ENCODE measurements at places on chromosomes 12 and 14.

- DNase-seq = no peak
Observed at GRCh38 chr12:50387972-50388478, 8.4 kb downstream of the FAM186A start.

DNA sequence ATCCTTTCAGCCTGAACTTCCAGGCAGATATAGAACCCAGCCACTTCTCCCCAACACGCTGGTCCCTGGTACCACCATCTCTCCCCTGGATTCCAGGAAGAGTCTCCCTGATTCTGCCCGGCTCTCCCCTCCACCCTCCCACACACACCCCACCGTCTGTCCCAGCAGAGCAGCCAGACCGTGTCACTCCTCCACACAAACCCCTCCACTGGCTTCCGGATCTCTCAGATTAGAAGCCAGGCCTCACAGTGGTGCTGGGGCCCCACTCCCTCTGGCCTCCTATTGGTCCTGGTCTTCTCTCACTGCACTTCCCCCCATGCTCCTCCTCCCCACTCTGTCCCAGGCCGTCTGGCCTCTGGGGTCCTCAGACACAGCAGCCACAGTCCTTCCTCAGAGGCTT lies 52.4 kb upstream of the CDKN3 start:
- DNase-seq = no peak

DNA sequence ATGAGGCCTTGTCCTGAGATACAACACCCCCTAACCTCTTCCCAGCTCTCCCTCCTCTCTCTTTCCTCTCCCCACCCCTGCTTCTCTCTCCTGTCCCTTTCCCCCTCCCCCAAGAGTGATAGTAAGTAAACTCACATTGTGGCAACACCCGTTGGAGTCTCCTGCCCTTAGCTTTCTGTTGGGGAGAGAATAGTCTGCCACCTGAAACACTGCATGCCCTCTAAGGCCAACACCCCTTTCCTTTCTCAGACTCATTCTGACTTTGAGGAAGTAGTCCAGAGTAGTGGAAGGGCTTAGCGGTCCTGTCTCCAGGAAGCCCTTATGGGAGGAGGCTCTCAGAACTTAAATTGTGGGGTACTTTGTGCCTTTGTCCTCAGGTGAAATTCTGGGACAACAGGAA lies 95.2 kb downstream of the PRKCH start:
- DNase-seq = no peak

DNA sequence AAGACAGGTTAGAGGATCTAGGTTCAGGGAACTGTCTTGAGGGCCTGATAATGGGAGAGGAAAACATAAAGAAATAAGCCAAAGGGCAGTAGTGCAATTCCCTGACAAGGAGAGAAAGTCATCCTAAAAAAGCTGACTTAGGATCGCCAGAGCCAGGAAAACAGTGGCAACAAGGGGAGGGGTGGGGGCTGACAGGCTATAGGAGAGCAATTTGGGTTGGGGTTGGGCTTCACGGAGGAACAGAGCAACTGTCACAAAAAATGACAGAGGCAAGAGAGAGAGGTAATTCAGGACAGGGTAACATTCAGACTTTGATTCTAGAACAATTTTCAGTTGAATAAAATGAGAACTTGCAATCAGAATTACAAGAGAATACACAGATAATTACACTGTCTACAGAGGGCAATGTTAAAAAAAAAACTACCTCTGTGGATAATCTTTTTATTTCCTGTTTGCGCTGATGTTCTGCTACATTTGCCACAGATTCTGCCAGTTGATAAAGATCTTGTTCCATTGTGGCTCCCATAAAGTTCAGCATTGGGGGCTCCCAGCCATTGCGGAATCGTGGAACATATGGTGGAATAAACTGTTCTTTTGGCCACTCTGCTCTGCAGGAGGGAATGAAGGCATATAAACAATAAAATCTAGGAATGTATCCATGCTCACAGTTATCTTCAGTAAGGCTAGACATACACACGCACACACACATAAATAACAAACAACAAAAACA lies 138.6 kb downstream of the EPS8 start:
- DNase-seq = no peak

DNA sequence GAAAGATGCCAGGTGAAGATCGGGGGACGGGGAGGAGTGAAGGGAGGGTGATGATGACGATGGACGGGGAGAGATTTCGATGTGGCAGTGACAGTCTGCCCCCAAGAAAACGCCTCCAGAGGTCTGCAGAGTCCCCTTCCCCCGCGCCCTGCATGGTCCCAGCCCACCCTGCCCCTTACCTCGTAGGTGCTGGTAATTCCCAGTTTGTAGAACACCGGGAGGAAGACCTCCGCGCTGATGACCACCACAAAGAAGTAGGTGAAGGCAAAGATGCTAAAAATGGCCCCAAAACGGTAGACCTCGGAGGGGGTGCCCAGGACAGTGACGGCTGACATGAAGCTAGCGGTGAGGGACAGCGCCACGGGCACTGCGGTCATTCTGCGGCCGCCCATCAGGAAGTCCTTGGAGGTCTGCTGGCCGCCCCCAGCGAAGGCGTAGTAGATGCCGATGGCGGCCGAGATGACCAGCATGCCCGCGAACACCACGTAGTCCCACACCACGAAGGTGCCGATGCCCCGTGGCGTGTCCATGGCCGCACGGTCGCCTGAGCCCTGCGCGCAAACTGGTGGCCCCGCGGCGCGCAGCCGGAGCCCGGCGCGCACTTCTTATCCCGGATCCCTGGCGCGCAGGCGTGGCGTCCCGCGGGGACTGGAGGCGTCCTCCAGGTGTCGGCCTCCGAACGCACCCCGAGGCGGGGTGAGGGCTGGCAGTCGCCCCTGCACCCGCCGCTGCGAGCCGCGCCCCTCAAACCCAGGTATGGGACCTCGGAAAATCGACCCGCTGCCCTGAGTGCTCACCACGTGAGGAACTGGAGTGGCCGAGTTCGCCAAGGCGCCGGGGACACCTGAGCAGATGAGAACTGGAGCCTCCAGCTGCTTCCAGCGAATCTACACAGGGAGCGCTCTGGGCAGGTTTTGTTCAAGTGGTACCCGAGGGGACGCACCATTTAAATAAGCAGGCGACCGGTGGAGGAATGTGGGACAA lies at the start of gene SLC5A8:
SLC5A8 (minus strand) TSS at position 920 of the 984 bp plus-strand sequence; CDS start at position 530, 390 bp downstream.
- no peak for DNase-seq

GRCh38 chr12:128307791-128308190 lies 40.8 kb downstream of the TMEM132C start:
- no peak for DNase-seq

GRCh38 chr14:37746140-37746832 lies 150.9 kb downstream of the TTC6 start:
- no peak for DNase-seq

DNA sequence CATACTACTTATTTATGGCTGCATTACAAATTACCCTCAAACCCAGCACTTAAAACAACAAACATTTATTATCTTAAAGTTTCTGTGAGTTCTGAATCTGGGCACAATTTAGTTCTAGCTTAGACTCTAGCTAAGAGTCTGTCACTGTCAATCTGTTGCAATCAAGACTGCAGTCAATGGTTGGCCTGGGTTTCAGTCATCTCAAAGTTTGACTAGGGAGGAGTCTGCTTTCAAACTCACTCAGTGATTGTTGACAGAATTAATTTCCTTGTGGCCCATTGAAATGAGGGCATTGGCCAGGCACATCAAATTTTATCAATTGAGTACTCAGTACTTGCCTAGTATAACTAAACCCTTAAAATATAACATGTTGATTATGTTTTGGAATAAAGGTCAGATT lies 51.6 kb downstream of the ARID2 start:
- no peak for DNase-seq

DNA sequence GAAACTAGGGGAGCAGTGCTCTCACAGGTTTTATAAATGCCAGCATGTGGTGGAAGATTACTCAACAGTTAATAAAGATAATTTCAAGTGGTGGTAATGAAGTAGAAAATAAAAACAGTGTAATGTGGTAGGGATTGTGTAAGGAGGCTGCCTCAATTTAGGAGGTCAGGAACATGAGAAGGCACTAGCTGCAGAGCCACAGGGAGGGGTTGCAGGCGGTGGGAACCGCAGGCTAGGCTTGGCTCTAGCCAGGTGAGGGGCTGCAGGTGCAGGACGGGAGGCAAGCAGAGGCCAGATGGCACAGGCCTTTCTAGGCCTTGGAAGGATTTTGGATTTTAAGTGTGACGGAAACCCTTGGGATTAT lies 768 bp downstream of the METTL25 start:
- peak; percentile 11 for DNase-seq

DNA sequence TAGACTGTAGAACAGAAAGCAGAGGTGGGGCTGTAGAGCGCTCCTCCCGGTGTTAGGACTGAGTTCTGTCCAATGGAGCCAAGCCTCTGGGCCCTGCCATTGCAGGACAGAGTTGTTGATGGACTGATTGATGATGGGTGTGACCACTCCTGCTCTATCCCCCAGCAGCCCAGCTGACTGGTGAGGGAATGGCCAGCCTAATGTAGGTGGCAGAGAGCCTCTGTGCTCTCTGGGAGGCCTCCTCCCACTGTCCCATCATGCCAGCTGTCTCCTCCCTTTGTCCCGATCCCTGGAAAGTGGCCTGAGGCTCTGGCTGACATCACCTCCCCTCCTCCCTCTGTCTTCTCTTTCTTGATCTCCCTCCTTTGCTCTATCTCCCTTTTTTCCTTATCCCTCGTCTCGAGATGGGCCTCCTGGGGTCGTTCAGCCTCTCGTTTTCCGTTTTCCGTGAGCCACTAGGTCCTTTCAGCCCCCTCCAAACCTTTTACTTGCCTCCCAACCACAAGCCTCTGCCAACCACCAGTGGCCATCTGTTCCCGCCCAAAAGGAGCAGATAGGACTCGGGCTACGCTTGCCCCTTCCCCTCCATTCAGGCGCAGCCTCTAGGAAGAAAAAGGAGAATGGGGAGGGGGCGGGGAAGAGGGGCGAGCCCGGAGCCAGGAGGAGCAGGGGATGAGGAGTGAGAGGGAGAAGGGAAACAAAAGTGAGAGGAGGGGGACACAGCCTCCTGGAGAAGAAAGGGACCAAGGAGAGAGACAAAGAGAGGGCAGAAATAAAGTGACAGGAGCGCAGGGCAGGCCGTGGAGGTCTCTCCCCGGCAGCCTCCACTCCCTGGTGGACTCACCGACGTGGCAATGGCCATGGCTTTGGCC lies 572 bp downstream of the EFS start:
- DNase-seq = no peak

DNA sequence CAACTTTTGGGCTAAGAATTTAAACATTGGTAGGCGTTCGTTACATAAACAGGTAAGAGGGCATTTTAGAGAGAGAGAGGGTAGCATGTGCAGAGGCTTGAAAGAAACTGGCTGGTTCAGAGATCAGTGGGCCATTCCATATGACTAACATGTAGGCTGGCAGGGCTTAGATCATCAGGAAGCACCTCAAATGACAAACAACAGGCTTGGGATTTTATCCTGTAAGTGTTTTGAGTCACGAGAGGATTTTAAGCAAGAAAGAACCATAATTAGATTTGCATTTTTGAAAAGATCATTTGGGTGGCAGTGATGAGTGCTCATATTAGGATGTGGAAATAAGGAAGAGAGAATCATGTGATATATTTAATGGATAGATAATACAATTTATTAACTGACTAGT lies 8.7 kb upstream of the PLEKHA5 start:
- no peak for DNase-seq

DNA sequence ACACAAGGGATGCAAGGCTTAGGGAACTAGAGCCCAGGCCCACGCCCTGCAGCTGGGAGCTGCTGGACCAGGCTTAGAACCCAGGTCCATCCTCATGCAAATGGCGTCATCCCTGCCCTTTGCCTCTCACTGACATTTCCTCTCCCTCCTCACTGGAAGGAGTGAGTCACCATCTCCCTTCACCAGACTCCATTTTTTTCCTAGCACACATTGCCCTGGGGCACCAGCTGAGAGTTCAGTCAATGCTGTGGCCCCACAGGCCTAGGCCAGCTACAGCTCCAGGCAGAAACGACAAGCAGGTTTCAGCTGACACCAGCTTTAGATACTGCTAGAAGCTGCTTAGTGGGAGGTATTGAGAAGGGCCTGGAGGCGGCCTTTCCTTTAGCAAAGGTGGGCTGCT lies 98.9 kb downstream of the RIMBP2 start:
- no peak for DNase-seq

DNA sequence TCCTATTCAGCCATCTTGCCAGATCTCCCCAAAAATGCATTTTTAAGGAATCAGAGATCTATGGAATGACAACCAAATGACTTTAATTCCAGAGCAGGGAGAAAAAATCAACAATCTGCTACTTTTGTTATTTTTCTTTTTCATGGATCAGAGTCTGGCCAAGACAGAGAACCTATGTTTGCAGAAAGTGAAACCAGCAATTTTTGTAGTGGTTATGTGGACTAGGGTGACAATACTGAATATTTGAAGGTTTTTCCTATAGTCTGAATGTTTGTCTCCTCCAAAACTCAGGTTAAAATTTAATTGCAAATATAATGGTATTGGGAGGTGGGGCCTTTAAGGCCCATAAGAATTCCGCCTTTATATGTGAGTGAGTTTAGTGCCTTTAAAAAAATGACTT lies 30.9 kb downstream of the KLRK1 start:
- no peak for DNase-seq

GRCh38 chr14:23572836-23573235 lies 5.2 kb upstream of the AP1G2 start:
- DNase-seq = no peak

DNA sequence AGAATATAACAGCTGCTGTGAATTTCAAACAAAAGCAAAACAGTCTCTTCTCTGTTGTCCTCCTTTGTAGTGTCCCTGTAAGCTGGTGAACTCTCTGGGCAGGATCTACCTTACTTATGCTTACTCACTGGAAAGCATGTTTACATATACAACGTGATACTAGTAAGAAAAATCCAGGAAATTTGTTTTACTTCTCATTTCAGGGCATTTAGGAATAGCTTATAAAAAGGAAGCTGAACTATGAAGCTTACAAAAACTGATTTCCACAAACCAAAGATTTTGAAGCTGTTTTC lies 311.0 kb downstream of the NOVA1 start:
- DNase-seq = no peak

DNA sequence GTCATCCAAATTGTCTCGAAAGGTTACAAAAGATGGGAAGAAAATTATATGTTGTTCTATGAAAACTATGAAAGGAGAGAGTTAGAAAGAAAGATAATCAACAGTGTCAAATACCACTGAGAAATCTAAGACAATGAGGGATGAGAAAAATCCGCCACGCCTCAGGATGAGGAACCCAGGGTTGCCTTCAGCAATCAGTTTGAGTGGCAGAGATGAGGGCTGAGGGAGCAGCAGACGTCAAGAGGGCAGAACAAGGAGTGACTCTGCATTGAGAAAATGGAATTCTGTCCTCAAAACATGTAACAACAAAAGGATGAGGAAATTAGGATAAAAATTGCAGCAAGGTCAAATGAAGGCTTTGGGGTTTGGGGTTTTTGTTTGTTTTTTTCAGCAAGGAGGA lies 18.3 kb upstream of the OXA1L start:
- no peak for DNase-seq

Data from heart right ventricle (tissue), 16 donors.